ENCODE measurements at places on chromosomes 16 and 17. TPM values are rescaled to one million over a fixed set of nuclear protein-coding genes. Genes with fewer than 3 reads are reported as not detected.

Gene ODAD4
- 0.35 TPM for total RNA-seq

Gene SPN
- total RNA-seq, result not detected

Gene SRCIN1
- under 0.01 TPM for total RNA-seq

Gene GAST
- not detected for total RNA-seq

Gene ACSM5
- not detected for total RNA-seq

Gene MYL4
- 0.08 TPM for total RNA-seq

Gene ZSCAN10
- total RNA-seq, result not detected

Gene TNFRSF13B
- total RNA-seq, result not detected

Gene G6PC1
- total RNA-seq, result not detected

Gene FAM171A2
- 2.5 TPM for total RNA-seq

Gene EPX
- not detected for total RNA-seq

Gene KRTAP9-4
- not detected for total RNA-seq

Gene FZD2
- 12.8 TPM for total RNA-seq

Gene SULT1A1
- 5.0 TPM for total RNA-seq

Gene RHBDL1
- total RNA-seq, result 6.6 TPM

Gene CES5A
- not detected for total RNA-seq

Gene CCL17
- not detected for total RNA-seq

Gene ITGB3
- 22.8 TPM for total RNA-seq

Gene SMIM22
- not detected for total RNA-seq

Gene PHF12
- 5.7 TPM for total RNA-seq

Gene C16orf92
- not detected for total RNA-seq

Gene CLEC3A
- not detected for total RNA-seq

Gene ALOX12B
- not detected for total RNA-seq

Gene NPIPB6
- 0.30 TPM for total RNA-seq

Gene GUCY2D
- not detected for total RNA-seq

Gene PHOSPHO1
- not detected for total RNA-seq

Gene CSF3
- total RNA-seq, result 0.08 TPM

Gene OSGIN1
- 1.6 TPM for total RNA-seq

Gene ARL2BP
- total RNA-seq, result 63.3 TPM

Gene KRT20
- not detected for total RNA-seq

Gene PPM1E
- total RNA-seq, result not detected

Gene ITGAX
- not detected for total RNA-seq

Gene SAMD14
- total RNA-seq, result 2.2 TPM

Gene LGALS9B
- not detected for total RNA-seq

Gene TMEM114
- not detected for total RNA-seq

Gene TMEM238L
- not detected for total RNA-seq

Gene CNTNAP4
- total RNA-seq, result not detected

Gene HASPIN
- 0.23 TPM for total RNA-seq

Gene MYL11
- total RNA-seq, result not detected

Gene C16orf86
- 3.6 TPM for total RNA-seq
